ENCODE measurements at places on chromosomes 4 and X.

GRCh38 chr4:56744030-56744429 is 62.9 kb upstream of the HOPX start:
- no peak for DNase-seq

DNA sequence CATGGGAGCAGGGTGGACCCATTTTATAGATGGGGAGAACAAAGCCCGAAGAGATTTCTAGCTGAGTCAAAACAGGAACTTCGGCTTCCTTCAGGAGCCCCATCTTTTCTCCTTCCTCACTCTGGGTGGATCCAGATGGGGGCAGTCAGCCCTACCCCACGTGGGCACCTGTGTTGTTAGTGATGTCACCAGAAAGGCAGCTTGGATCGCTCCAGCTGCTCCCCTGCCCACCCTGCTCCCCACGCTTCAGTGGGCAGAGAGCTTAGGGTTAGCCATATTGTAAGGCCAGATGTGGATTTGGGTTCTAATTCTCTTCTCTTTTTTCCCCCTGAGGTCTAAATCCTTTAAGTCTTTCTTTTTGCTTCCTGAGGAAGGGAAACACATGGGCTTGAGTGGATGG is 132.3 kb upstream of the PJA1 start:
- DNase-seq = no peak

DNA sequence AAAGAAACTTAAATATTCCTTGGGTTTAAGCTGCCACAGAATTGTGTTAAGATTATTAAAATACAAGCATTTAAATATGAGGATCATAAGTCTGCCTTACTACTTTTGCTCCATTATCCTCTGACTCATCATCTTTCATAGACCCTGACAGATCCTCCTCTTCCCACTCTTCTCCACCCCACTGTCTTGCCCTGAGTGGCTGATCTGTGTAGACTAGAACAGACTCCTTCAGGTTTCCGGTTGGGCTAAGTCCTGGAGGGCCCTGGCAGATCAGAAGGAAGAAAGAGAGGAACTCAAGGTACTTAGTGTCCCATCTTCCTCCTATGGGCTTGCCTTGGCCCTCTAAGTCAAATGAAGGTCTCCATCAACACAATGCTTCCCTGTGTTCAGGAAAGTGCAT is 30.7 kb downstream of the PALLD start:
- no peak for DNase-seq

GRCh38 chr4:126007142-126007541 is 692.4 kb downstream of the FAT4 start:
- no peak for DNase-seq

- DNase-seq = no peak
Measured at GRCh38 chr4:27318740-27319139, 458.1 kb downstream of the STIM2 start.

GRCh38 chrX:17848545-17849265 is 12.4 kb downstream of the RAI2 start:
- no peak for DNase-seq

- DNase-seq = peak; percentile 25
Measured at GRCh38 chrX:18026166-18026565, 165.1 kb upstream of the RAI2 start.

DNA sequence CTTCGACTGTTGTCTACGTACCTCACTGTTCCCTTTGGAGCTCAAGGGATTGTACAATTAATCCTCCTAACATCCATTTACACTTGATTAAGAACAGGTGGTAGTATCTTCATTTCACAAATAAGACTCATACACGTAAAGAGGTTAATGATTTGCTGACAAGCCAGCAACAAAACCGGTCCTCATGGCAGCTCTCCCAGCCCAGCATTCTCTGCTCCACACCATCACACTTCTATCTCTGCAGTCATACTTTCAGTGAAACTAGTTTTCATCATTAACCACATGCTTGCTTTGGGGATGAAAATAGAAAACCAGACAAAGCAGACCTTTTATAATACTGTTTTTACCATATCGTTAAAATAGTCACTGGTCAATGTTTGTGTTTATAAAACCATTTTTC is 28.7 kb upstream of the CASK start:
- no peak for DNase-seq

- no peak for DNase-seq
Measured at GRCh38 chr4:139564502-139564901, 8.5 kb upstream of the SETD7 start.

DNA sequence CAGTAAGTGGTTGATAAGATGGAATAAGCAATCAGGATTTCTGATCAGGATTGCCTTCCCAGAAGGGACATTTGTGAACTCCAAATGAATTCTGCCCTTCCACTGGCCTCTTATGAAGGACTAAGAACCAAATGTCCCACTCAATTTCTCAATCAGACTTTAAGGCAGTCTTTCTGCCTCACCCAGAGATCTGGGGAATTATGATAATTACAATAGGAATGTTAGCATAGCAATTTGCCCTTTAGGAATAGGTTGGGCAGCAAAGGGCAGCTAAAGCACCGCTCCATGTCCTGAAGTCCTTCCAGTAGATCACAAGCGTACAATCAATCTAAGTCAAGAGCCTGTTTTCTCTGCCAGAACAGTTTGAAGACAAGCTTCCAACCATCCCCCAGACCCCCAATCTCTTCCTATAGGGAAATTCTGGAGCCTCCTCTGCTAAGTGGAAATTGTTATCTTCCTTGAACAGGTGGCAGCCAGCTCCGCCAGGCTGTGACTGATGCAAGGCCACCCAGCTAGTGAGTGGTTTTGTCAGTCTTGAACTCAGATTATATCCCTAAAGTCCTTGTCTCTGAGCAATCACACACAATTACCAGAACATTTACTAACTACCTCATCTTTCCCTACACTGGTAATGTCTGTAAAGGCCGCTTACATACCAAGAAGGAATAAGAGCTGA is 18.6 kb downstream of the NKX3-2 start:
- DNase-seq = no peak

- DNase-seq = no peak
Measured at GRCh38 chr4:145218251-145218650, 37.9 kb upstream of the OTUD4 start.

- no peak for DNase-seq
Measured at GRCh38 chrX:3428792-3429191, 82.3 kb upstream of the MXRA5 start.

- DNase-seq = no peak
Measured at GRCh38 chr4:37467223-37467622, 219.0 kb downstream of the RELL1 start.

DNA sequence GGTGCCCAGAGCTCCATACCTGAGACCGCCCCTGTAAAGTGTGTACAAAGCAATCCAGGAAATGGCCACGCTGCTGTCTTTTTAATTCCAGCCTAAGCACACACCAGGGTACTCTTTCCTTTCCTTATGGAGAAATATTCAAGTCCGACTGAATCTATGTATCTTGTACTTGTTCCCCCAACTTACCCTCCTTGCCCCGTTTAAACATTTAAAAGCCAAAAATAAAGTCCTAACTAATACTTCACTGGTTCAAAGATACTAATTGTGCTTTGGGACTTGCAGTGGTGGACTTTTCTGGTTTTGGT is 731 bp upstream of the AMMECR1 start:
- peak; percentile 65 for DNase-seq

DNA sequence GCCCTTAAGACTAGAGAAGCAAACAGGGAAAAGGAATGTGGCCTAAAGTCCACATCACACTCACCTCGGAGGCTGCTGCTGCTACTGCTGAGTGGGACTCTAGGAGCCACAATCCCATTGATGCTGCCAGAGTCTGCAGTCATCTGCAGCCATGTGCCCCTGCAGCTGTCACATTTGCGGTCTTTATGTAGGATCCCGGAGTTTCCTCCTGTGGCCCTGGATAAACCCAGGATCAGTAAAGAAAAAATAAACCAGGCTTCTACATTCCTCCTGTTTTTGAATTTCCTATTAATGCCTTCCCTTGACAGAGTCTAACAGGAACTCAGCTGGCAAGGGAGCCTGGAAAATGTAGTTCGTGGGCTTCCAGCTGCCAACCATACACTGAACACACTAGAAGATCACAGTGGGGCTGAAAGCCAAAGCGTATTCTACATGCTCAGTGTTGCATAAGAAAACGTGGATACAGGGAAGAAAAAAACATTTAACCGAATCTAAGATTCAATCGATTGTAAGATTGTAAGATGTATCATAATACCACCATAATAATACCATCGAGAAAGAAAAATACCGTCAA is 10.3 kb upstream of the PHEX start:
- no peak for DNase-seq

GRCh38 chr4:2598511-2599303 is 62.3 kb downstream of the FAM193A start:
- DNase-seq = no peak

DNA sequence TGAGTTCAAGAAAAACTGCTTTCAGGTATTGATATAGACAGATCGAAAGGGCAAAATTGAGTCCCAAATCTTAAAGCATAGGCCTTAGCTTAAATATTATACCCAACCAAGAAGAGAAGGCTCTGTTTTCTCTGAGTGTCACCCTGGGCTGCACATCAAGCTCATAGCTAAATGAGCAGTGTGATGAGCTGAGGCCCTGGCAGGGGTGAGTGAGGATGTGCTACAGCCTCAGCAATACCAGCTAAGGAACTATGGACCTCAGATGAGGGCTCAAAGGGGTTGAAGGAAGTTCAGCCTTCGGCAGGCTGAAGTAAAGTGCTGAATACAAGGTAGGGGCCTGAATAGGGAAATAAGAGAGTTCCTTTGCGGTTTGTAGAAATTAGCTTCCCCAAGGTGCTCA is 79.3 kb downstream of the FAM114A1 start:
- no peak for DNase-seq

DNA sequence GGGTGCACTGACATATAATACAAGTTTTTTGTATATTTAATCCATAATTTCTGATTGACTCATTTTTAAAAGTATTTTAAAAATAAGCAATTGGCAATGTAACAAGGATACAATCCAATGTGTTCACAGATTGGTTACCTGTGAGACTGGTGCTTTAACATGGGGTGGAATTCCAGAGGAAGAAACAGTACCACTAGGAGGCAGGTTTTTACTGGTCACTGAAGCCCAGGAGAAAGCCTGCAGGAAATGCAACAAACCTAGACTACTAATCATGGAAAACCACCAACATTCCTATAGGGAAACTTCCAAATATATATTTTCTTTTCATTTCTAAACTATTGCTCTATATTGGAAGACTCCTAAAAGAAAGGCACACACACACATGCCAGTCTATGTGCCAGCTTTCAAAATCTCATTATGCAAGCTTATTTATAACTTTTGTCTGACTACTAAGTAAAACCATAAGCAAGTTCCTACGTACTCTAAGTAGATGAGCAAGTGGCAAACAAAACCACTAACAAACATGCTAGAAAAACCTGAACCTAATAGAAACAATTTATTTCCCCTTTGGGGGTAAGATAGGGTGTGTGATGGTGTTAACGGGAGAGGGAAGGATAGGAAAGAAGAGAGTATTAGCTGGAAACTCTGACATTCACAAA is 19.2 kb downstream of the G3BP2 start:
- DNase-seq = no peak

GRCh38 chr4:168440442-168441264 is 39.6 kb downstream of the DDX60L start:
- DNase-seq = no peak

DNA sequence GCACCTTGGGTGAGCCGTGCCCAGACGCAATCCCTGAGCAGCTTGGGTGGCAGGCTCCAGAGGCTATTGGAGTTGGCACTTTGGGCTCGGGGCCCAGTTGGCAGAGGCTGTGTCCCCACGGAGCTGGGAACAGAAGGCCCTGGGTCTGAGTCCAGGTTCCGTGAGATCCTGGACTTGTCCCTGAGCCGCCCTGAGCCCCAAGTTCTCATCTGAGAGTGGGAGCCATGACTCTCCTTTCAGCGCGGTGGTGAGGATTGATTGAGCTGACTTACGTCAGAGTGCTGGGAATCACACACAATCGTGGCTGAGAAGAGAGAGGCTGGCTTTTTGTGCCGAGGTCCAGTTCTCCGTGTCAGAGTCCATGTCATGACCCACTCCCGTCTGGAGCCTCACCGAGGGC is 98.0 kb downstream of the PSAPL1 start:
- DNase-seq = no peak

DNA sequence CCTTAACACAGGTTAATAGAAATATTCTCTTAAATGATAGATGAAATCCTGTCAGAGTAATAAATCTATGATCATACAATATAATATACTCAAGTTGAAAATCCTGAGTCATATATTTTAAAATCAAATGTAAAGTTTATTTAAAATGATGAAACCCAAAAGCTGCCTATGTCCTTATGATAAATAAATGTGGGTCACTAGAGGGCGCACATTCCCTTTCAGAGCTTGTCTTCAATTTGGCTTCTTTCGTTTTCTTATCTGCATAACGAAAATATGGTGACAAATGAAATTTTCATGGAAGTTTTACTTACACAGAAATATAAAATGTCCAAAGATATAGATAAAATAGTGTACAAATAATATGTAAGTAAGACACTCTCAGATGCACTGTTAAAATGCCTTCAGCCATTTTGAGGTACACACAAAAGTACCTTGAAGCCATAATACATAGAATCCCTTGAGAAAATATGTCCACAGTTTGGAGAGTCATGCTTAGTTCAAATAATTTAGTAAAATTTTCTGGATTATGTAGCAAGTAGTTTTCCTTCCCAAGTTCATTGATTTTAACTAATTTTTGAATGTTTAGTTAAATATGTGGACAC is 680.4 kb downstream of the DMD start:
- DNase-seq = peak; percentile 0

- no peak for DNase-seq
Measured at GRCh38 chrX:50700921-50701320, 113.1 kb downstream of the SHROOM4 start.

DNA sequence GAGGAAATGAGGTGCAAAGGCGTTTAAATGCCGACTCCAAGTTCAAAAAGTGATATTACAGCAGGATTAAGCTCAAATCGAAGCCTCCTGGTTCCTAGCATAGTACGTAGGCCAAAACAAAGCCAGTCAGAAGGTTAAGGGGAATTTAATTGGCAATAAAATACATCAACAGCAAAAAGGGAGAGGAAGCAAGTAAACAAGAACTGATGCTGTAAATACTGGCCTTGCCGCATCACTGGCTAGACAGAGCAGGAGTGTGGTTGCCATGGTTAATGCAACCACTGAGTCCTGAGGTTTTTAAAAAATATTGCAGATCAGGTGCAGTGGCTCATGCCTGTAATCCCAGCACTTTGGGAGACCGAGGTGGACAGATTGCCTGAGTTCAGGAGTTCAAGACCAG is 63.2 kb upstream of the FBXW7 start:
- DNase-seq = no peak

DNA sequence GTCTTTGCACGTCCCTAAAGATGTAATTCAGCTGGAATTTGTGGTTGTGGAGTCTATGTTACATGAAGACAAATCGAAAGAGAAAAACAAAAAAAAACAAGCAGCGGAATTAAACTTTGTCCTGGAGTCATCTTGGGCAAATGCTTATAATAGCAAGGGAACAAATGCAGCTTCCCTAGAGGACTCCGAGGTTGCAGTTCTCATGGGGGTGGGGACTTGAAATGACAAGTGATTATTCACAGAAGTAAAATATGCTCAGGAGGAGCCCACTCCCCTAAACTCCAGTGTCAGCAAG is 362.4 kb downstream of the ARHGAP24 start:
- DNase-seq = no peak

DNA sequence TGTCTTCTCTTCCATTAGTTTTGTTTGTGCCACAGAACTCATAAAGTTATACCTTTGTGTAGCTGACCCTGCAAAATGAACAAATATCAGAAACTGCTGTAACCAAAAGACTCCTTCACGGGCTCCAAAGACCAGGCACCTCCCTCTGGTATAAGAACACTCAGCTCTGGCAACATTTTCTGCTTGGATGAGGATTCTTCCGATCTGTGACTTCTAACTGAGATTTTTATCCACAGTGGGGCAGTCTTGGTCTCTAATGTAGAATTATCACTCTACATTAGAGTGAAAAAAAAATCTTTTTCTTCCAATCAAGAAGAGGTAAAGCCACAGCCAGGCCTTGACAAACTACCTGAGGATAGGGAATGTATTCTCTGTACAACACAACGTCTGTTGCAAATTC is 38.5 kb upstream of the PRSS48 start:
- no peak for DNase-seq
